ENCODE measurements at places on chromosomes 3 and 15.

DNA sequence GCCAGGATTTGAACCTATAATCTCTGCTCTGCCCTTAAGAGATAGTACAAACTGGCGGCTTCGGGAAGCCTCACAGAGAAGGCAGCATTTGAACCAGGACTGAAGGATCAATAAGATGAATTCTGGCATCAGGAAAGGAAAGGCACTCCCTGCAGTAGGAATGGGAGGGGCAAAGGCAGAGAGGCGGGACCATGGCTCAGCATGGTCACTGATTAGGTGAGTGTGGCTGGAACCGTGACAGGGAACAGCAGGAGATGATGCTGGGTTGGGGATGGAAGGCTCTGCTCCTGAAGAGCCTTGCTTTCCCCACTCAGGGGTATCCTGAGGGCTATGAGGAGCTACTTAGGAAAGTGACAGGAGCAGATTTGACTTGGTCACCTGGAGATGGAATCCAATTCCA is 158.5 kb downstream of the FEZF2 start:
- DNase-seq: no peak

- no peak for DNase-seq
Measured at GRCh38 chr15:56948000-56948763, 29.7 kb downstream of the TCF12 start.

GRCh38 chr3:128372707-128373533 is 93.8 kb downstream of the DNAJB8 start:
- no peak for DNase-seq

DNA sequence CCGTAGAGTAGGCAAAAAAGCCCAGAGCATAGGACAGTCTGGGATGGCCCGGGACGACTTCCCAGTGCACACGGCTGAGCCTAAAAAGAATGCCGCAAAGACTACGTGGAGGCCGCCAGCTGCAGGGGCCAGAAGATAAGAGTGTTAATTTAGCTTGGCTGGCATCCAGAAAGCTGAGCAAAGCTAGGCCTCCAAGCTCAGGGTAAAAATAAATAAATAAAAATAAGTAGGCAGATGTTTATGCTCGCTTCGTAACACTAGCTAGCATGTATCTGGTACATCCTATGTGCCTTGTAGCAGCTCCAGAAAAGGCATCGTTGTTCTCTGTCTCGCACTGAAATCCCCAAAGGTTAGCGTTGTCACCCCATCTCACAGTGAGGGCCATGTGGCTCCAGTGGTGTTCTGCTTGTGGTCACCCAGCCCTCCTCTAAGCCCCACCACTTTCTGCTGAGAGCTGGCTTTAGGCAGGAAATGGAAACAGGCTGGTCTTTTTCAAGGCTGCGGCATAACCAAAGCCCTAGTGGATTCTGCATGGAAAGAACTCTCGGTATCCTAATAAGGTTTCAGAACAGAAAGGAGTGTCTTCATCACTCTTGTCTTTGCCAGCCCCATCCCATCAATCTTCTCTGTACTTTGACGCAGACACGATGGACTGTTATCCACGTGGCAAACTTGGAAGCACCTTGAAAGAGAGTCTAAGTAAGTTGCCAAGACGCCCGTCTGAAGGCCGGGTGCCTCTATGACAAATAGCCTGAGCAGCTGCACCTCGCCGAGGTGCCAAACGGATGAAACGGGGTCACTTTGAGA is 58.1 kb upstream of the MEF2A start:
- peak; percentile 66 for DNase-seq

DNA sequence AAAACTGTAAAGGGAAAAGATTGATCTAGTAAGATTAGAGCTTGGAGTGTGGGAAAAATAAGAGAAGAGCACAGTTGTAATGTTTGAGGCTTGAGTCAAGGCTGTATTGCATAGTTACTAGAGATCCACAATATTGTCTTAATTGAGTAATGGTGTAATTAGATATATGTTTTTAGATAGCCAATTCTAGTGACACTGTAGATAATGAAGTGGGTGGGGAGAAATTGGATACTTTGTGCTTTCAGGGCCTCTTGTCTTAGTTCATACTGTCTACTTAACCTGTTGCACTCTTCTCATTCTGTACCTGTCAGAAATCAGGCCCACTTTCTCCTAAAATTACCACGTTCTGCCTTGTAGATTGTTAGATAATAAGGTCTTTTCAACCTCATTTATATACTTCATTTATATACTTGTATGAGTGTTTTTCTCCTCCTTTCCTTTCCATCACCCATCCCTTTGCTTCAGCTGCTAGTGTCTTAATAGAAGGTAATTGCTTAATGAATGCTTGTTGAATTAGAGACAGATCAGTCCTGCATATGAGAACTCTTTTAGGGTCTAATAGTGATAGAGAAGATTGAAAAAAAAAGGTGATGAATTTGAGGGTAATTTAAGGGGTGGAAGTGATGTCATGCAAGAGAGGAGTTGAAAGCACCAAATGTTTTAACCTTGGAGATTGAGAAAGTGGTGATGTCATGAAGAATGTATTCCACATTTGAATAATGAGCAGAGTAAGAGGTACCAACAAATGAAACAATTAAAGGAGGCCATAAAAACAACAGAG is 32.0 kb downstream of the PIK3CA start:
- DNase-seq: peak; percentile 58

DNA sequence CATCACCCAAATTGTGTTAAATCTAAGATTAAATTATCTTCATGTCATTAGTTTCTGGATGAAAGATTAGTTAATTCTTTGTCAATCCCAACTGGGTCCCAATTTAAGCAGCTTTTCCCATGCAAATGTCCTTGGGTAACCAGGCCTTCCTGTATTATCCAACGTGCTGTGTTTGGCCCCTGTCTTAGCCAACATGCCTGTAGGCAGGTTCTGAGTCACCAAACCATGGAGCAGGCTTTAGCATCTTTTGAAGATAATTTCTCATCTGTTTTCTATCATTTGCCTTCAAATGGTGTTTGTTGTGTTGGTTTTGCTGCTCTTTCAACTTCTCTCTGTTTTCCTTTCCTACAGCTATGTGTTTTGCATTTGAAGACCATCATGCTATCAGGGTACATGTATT is 216.2 kb downstream of the ITPR1 start:
- DNase-seq: no peak

DNA sequence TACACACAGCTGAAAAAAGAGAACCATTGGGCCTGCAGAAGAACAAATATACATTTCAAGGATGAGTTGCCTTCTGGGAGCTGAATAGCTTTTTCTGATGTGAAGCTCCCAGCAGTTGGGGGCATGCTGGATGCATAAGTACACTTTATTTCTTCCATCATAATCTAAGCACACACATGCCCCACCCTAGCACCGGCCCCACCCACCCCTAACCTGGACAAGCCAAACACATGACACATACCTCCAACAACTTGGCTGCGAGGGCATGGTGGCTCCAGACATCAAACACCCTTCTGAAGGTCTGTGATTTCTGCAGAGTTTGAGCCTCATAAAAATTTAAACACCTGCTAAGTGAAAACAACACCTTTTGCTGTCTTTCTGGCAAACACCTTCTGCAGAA is 307.2 kb upstream of the TRIM42 start:
- DNase-seq: no peak

DNA sequence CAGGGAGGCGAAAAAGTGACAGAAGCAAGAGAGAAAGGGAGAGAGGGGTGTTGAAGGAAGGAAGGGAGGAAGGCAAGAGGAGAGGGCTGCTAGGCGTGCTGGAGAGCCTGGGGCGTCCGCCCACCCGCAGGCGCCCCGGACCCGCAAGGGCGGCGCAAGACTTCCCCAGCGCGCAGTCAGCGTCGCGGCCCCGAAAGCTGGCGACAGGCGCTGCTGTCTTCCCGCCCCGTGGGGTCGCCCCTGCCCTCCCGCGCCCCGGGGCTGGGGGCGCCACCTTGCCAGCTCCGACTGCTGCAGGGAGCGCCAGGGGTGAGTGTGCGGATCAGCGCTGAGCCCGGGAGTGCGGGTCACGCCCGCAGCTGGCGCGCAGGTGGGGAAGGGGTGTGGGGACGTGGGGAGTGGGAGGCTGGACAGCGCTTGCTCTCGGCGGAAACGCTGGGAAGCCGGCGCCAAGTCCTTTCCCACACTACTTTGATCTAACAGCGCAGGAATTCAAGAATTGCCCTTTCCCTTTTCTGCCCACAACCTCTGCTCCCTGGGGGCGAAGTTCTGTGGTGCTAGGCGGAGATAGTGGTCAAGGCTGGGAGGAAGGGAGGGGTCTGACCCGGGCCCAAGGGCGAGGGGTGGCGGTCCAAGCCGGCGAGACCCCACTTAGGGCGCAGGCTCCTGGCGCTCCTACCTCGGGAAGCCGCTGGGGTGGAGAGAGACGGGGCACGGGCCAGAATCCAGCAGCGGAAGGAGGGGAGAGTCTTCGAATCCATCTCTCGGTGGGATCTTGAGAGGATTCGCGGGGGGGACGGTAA is 266.1 kb downstream of the CGGBP1 start:
- DNase-seq: peak; percentile 41

DNA sequence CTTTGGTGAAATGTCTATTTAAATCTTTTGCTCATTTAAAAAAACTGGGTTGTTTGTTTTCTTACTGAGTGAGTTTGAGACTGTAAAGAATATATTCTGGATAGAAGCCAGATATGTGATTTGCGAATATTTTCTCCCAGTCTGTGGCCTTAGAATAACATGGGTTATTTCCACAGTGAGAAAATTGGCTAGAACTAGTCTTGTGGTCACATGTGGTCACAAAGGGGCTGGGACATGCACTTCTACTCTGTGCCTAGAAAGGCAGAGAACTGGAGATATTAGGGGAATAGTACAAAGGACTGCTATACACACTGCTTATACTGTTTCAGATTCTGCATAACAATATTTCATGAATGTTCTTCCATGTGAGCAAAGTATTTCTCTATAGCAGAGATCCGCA is 79.9 kb upstream of the RGMA start:
- DNase-seq: peak; percentile 85

GRCh38 chr3:4552811-4553210 is 59.7 kb downstream of the ITPR1 start:
- DNase-seq: no peak

GRCh38 chr3:9339761-9340471 is 22.9 kb upstream of the THUMPD3 start:
- DNase-seq: no peak

DNA sequence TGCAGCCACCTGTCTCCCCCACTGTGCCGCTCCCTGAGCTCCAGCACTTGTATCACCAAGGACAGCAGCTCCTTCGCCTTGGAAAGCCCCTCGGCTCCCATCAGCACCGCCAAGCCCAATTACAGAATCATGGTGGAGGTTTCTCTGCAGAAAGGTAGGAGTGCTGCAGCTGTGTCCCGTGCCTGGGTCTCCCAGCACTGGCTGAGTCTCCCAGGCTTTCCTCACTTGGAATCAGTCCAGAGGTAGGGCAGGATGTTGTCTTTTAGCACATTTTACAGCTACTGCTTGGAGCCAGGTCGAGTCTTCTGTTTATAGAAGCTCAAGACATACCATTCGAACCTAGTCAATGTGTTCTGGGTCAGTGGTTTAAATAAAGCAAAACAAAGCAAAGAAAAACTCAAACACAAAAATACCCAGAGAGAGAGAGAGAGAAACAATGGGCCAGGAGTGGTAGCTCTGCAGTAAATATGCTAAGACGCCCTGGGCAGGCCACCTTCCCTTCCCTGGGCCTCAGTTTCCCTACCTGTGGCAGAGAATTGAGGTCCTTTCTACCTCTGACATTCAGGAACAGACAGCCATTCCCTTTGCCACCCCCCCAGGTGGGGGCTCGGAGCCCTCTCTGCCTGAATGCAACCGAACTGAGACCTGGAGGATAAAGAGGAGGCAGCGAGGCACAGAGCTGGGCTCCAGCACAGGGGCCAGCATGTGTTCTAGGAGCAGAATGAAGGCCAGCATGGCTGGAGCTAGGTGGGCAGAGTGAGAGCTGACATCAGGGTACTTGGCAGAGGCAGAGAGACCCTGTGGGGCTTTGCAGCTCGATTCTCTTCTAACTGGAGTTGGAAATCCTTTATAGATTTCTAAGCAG is 44.1 kb downstream of the STARD5 start:
- no peak for DNase-seq

DNA sequence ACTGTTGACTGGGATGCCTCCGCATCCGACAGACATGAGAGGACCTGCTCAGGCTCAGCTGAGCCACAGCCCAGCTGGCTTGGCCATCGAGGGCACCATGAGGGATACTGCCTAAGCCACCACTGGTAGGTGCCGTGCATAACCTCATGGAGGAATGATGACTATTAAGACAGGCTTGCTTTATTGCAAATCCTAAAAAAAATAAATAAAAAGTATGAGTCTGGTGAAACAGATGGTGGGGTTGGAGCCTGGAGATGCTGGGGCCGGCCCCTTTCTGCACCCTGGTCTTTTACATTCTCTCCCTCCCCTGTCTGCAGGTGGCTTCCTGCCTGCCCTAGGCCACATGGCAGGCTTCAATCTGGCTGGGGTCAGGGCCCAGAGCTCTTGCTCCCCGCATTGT is 24.0 kb upstream of the RAD18 start:
- DNase-seq: no peak

GRCh38 chr3:152241142-152242017 is 27.3 kb upstream of the MBNL1 start:
- DNase-seq: no peak

GRCh38 chr3:190362258-190362657 is 25.7 kb upstream of the CLDN16 start:
- DNase-seq: no peak

DNA sequence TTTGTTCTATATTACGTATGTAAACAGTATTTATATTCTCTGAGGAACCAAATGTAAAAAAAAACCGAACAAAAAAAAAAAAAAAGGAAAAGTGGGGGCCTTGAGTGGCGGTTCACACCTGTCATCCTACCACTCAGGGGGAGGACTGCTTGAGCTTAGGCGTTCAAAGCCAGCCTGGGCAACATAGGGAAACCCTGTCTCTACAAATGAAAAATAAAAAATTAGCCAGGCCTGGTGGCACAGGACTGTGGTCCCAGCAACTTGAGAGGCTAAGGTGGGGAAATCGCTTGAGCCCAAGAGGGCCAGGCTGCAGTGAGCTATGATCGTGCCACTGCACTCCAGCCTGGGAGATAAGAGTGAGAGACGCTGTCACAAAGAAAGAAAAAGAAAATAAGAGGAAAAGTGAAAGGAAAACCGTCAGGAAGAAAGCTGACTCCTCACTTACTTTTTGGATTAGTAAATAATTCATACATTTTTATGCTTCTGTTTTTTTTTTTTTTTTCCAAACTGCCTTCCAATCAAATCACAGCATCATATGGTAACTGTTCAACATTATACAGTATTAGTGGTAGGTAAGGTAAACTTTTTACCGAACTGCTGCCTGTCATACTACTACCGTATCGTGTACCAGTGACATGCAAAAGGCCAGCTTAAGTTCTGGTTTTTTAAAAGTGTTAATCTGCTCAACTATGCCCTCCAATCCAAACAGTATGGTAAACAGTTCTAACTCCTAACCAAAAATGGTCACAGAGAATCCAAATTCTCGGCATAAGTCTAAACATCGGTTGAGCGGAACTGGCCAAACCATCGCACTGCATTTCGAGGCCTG is 1.2 kb downstream of the PHC3 start:
- peak; percentile 26 for DNase-seq
